ENCODE measurements at places on chromosomes 12 and 14.

GRCh38 chr12:40829738-40830144, 137.5 kb downstream of the CNTN1 start:
- no peak for DNase-seq

DNA sequence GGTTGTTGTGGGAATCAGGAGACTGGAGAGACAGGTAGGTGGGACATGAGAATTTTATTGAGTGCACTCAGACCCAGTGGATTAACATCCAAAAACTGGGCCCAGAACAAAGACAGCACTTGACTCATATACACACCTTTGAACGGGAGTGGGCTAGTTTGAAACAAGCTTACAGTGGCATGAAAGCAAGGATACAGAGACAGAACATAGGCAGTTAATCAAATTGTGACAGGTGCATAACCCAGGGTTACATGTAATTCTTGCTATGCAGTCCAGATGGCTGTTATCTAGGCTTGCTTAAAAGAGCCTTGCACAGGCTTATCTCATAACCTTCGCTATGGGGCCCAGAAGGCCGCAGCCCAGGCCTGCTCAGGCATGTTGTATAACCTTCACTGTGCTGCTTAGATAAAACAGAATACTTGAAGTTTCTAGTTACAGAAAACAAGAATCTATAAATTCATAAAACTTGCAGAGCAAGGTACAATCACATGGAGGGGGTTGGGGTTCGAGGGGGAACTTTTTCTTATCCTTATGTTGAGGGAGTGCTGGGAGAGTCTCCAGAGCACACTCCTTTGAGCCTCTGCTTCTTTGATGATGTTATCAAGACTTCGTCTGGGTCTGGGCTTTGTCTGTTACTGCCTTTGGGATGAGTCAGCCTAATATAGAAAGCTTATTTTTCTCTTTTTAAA, 81.7 kb downstream of the TNFAIP2 start:
- no peak for DNase-seq

- no peak for DNase-seq
These were observed 166.8 kb downstream of the RMST start for GRCh38 chr12:97629382-97629781.

DNA sequence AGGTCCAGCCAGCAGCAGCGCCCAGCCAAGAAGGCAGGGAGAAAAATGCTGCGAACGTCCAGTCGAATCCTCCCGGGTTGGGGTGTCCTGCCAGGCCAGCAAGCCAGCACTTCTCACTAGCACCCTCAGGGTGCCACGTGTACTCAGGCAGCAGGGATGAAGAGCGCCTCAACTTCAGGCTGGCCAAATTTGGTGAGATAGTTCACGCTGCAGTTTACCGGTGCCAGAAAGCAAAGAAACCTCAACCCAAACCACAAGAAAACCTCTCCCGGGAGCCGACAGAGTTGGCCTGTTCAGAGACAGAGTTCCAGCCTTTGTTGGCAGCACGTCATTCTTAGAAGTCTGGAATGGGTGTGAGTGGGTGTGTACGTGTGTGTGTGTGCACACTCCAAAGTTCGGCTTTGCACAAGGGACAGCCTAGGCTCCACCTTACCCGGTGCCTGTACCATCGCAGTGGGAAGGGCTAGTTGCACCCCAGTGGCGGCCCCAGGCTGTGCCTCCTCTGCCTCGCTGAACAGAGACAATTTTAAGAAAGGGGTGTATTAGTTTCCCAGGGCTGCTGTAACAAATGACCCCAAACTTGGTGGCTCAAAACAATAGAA, 42.1 kb downstream of the ELK3 start:
- DNase-seq = no peak

GRCh38 chr14:57060276-57060955, 208.3 kb downstream of the EXOC5 start:
- no peak for DNase-seq

DNA sequence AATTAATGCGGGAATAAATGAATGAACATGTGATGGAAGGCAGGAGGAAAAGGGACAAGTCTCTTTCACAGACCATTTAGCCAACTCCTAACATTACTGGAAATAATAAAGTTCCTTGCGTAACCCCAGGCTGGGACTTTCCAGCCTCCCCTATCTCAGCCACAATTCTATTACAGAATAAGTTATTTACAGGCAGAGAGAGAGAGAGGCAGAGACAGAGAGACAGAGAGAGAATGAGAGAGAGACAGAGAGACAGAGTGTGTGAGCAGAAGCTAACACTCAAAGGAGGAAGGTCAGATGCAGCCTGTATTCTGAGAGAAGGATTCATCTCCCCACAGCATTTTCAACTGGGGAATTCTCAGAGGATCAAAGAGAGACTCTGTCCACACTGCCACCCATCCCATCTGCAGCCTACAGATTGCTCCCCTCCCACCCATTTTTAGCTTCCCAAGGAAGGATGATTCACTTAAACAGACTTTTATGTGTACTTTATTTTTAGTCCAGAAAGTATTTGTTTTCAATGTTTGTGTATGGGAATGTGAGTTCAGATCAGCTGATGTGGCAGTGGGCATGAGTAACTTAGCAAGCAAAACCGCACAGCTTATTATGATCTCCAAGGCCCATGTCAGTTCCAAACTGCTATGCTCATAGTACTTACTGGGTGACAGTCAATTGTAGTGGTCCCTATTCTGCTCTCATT, 165.7 kb downstream of the CAND1 start:
- no peak for DNase-seq

DNA sequence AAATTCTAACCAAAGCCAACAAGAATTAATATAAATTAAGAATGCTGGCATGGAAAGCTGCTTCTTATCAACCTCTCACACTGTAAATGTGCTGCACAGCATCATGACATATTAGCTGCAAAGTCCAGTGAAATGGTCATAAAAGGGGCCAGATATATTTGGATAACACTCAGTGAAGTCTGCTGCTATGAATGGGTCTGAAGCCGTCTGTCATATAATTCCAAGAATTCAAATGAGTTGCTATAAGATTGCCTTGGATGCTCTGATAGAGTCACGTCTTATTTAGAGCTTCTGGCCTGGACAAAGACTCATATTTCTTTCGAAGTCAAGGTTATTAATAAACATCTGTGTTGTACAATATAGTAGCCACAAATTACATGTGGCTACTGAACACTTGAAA, 54.3 kb upstream of the OVCH1 start:
- no peak for DNase-seq

DNA sequence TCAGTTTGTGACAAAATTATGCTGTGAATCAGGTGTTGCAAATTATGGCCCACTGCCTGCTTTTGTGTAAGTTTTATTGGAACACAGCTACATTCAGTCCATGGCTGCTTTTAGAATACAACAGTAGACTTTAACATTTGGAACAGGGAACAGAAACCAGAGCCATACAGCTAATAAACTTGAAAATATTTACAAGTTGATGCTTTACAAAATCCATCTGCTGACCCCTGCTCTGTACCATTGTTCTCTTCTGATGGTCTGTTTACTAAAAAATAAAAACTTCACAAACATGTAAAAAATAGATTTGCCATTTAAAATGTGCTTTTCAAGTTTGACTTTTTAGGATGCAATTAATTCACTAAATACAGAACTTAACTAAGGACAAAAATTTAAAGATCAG, 20.8 kb downstream of the PSMA3 start:
- no peak for DNase-seq

DNA sequence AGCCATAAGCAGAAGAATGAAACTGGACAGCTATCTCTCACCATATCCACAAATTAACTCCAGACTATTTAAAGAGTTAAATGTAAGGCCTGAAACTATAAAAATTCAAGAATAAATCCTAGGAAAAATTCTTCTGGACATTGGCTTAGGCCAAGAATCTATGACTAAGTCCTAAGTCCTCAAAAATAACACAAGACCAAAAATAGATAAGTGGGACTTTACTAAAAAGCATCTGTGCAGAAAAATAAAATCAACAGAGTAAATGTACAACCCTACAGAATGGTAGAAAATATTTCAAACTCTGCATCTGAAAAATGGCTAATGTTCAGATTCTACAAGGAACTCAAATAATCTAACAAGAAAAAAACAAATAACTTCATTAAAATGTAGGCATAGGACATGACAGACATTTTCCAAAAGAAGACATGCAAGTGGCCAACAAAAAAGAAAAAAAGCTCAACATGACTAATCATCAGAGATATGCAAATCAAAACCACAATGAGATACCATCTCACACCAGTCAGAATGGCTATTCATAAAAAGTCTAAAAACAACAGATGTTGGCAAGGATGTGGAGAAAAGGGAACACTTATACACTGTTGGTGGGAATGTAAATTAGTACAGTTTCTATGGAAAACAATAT, 61.0 kb upstream of the PPFIA2 start:
- DNase-seq = no peak

Data from stimulated activated CD8-positive, alpha-beta memory T cell treated with anti-CD3 and anti-CD28 coated beads, Interleukin-2, amount 100 ng/mL, for 48 hours (primary cell).